ENCODE measurements at places on chromosomes 2 and 18.

- H3K4me3 ChIP-seq = no peak overlapping the region
- H3K4me1 ChIP-seq = no peaks in the 10 kb centered on the region
- no peak for DNase-seq
- no peaks in the 10 kb centered on the region for H3K27me3 ChIP-seq
These were observed 296.9 kb upstream of the CDH19 start for GRCh38 chr18:66900837-66901236.

GRCh38 chr18:45755934-45756333, 32.0 kb downstream of the SLC14A1 start:
- no peak for DNase-seq
- no peaks in the 10 kb centered on the region for H3K27me3 ChIP-seq
- no peak overlapping the region for H3K27ac ChIP-seq
- H3K36me3 ChIP-seq = peaks cover 6% of the 10 kb centered on the region
- H3K4me1 ChIP-seq = peaks cover 22% of the 10 kb centered on the region

- H3K36me3 ChIP-seq = no peaks in the 10 kb centered on the region
- no peak for DNase-seq
- no peaks in the 10 kb centered on the region for H3K4me1 ChIP-seq
- H3K4me3 ChIP-seq = no peak overlapping the region
- H3K27ac ChIP-seq = no peak overlapping the region
These were observed 148.0 kb downstream of the DNER start for GRCh38 chr2:229566370-229566769.

- peaks cover 7% of the 10 kb centered on the region for H3K27me3 ChIP-seq
- H3K4me3 ChIP-seq = no peak overlapping the region
- H3K36me3 ChIP-seq = peaks cover 4% of the 10 kb centered on the region
These were observed 13.6 kb downstream of the MRO start for GRCh38 chr18:50806208-50806616.

DNA sequence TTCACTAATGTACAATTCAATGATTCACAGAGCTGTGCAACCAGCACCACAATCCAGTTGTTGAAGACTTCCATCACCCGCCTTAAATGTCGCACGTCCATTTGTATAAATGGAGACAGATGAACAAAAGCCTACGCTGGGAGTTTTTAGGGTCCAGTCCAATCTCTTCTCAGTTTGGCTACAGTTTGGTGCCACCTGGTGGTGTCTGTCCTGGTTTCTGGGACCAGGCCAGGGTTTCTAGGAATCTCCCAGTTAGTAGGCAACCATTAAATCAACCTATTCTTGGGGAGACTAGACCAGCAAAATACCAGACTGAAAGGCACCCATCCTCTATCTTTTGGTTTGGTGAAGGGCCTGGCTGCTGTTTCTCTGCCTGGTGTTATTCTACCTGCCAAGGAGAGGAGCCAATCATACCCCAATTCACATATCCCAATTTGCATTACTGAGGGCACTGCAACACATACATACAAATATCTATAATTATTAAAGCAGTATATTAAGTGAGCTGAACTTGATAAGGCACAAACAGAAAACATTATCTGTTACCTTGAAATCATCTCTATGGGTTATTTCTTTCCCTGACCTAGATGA, 3.2 kb upstream of the DDX1 start:
- peak; percentile 80 for DNase-seq
- H3K36me3 ChIP-seq = peaks cover 3% of the 10 kb centered on the region
- peaks cover 19% of the 10 kb centered on the region for H3K4me1 ChIP-seq
- no peak overlapping the region for H3K27ac ChIP-seq
- no peaks in the 10 kb centered on the region for H3K27me3 ChIP-seq

DNA sequence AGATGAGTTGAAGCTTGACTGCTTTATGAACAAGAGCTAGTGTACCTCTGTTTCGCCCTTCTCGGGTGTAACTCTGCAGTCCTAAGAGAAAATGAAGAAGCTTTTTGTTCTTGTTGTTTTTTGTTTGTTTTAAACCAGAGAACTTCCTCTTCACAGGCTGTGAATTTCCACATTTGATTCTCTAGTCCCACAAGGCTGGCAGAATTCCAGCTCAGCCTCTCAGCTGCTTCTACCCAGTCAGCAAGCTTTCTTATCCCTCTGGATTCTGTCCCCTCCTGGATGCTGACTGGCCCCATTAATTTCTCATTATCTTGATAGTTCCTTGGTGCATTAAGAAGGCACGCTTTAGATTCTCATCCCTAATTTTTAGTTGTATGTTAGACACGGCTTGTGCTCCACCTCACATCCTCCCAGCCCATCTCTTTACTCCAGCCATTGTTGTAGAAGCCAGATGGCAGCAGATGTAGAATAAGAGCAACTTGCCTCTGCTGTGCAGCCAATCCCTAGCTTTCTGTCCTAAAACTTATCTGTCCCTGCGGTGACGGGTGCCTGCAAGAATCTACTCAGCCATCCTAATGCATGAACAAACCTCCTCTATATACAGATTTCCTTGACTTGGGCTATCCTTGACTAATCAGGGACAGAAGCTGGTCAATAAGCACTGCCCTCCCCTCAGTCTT, 12.3 kb upstream of the RESP18 start:
- H3K4me3 ChIP-seq = peak overlapping the region; percentile 21
- H3K36me3 ChIP-seq = no peaks in the 10 kb centered on the region
- peak overlapping the region; percentile 94 for H3K27ac ChIP-seq
- H3K4me1 ChIP-seq = peaks cover 14% of the 10 kb centered on the region
- DNase-seq = no peak
- H3K27me3 ChIP-seq = peaks cover 2% of the 10 kb centered on the region

- peaks cover 9% of the 10 kb centered on the region for H3K27me3 ChIP-seq
- peaks cover 10% of the 10 kb centered on the region for H3K4me1 ChIP-seq
- no peaks in the 10 kb centered on the region for H3K36me3 ChIP-seq
- H3K27ac ChIP-seq = no peak overlapping the region
These were observed 18.3 kb upstream of the SLC35F6 start for GRCh38 chr2:26745609-26746327.

DNA sequence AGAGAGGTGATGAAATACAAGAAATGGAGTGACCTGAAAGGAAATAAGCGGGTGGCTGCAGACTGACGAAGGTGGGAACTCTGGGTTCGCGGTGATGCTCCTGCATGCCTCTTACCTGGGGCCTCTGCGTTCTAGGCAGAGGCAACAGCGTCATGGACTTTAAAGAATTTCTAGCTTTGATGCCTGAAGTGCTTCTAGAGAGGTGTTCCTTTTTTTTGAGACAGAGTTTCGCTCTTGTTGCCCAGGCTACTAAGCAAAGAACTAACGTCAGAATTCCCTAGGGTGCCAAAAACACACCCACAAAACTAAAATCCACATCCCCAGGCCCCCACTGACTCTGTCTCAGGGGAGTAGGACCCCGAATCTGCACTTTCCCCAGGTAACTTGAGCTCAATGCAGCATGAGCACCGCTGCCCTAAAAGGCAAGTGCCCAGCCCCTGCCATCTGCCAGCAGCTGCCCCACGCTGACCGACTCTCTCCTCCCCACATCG, 110.5 kb upstream of the ID2 start:
- H3K27me3 ChIP-seq = peaks cover 13% of the 10 kb centered on the region
- H3K4me1 ChIP-seq = peaks cover 19% of the 10 kb centered on the region
- no peak overlapping the region for H3K4me3 ChIP-seq
- H3K36me3 ChIP-seq = no peaks in the 10 kb centered on the region
- no peak overlapping the region for H3K27ac ChIP-seq

GRCh38 chr2:180707884-180708205, 272.6 kb upstream of the UBE2E3 start:
- no peak overlapping the region for H3K4me3 ChIP-seq
- H3K27me3 ChIP-seq = peaks cover 2% of the 10 kb centered on the region
- H3K4me1 ChIP-seq = peaks cover 5% of the 10 kb centered on the region
- no peak overlapping the region for H3K27ac ChIP-seq
- DNase-seq = no peak

DNA sequence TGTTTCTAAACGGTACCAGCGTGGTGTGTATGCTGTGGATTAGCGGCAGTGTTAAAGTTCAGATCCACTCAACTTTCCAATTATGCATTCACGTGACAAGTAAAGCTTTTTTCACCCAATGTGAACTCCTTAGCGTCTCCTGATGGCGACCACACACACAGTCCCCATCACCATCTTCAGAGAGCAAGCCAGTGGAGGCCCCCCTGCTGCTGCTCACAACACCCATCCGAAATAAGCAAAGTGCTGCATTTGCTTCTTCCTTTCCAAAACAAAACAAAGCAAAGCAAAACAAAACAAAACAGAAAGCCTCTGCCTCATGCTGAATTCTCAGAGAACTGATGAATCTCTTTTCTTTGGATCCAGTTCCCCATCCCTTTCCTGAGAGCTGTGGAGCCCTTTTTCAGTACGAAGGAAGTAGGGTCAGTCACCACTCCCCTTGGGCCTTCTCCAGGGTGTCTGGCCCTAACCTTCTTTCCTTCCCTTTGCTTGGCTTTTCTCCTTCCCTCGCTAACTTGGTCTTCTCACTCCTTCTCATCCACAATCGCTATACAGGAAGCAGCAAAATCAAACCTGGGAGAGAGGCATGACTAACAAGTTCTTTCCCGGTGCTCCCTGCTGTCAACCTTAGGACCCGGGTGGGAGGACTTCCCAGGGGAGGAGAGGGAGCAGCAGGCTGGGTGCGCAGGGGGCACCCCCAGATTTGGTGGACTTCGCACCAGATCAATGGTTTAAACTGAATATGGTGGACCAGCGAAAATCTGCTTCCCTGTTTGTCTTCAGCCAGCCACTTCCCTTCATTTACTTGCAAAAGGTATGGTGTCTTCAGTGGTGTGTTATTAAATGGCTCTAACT, 56.0 kb downstream of the NRP2 start:
- H3K36me3 ChIP-seq = peaks cover 51% of the 10 kb centered on the region
- H3K27ac ChIP-seq = peak overlapping the region; percentile 14
- H3K4me1 ChIP-seq = peaks cover 27% of the 10 kb centered on the region
- no peak for DNase-seq
- H3K27me3 ChIP-seq = peaks cover 13% of the 10 kb centered on the region

DNA sequence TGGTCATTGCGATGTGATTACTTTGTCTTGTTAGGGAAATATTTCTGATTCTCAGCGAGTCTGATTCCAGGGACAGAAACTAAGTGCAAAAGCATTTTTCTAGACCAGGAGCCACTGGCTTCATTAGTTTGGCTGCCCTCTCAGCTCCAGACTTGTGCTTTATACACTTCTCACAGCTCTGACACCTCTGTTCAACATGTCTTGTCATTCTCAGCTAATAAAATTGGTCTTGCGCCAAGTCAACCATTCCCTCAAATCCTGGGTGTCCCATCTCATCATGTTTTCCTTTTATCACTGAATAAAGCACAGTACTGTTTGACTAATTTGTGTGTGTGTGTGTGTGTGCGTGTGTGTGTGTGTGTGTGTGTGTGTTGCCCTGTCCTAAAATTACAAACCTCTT, 215.5 kb upstream of the EPHA4 start:
- no peaks in the 10 kb centered on the region for H3K36me3 ChIP-seq
- H3K4me3 ChIP-seq = no peak overlapping the region
- H3K27me3 ChIP-seq = peaks cover 5% of the 10 kb centered on the region
- H3K27ac ChIP-seq = no peak overlapping the region

DNA sequence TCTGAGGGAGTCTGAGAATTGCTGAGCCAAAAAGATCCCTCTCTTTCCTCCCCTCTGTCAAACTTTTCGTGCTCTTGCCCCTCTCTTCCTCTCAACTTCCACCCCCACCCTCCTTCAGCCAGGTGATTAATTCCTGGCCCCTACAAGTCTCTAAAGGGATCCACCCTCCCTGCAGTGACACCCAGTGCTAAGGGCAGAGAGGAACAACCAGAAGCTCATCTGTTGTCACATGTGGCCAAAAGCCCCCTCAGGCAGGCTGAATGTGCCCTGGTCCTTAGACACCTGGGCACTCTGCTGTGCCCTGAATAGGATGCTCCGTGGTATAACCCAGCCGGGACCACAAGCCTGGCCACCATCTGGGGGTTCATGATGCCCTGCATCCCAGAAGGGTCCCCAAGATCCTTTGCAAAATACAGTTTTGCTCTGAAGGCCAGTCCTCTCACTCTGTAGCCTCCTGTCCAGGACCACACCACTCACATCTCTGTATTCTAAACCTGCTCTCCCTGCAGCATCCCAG, 234.4 kb downstream of the BCL11A start:
- H3K27me3 ChIP-seq = peaks cover 1% of the 10 kb centered on the region
- H3K4me1 ChIP-seq = no peaks in the 10 kb centered on the region
- no peak for DNase-seq
- H3K27ac ChIP-seq = no peak overlapping the region
- no peak overlapping the region for H3K4me3 ChIP-seq

DNA sequence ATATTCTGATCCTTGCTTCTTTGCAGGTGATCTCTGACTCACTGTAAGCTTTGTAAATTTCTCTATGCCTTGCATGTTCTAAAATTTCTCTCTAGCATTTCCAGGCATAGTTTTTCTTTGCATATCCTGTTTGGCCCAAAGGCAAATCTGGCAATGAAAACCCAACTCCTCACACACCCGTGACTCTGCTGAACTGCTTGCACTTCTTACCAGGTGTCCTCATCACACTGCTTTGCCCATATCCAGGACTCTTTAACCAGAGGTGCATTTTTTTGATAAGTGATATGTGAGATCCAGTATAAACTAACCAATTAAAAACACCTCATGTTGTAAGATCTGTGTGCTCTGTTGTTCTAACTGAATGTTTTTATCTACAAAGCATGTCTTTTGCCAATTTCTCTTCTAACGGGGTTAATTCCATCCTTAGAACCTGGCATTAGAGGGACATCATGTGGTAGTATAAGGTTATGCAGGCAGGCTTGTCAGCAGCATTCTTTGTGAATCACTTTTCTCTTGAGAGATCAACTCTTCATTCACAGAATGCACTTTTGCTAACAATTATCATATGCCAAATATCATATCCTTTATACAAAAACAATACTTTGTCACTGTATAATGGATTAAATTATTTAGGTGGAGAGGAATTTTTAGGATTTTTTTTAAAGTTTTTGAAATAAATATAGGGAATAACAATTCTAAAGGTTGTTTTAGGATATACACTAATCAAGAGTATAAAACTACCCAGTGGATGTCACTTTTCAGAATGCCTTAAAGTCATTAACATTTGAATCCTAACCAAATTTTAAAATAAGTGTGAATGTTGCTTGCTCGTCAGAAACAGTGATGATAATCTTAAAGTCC, 20.8 kb upstream of the TMX3 start:
- no peak overlapping the region for H3K27ac ChIP-seq
- H3K4me1 ChIP-seq = no peaks in the 10 kb centered on the region
- no peak overlapping the region for H3K4me3 ChIP-seq
- no peak for DNase-seq
